Stromal cell of bone marrow (primary cell): ENCODE measurements at places on chromosomes 5 and 9.
A peak's percentile ranks its signal among the peaks of the same experiment; 100 is the strongest.

DNA sequence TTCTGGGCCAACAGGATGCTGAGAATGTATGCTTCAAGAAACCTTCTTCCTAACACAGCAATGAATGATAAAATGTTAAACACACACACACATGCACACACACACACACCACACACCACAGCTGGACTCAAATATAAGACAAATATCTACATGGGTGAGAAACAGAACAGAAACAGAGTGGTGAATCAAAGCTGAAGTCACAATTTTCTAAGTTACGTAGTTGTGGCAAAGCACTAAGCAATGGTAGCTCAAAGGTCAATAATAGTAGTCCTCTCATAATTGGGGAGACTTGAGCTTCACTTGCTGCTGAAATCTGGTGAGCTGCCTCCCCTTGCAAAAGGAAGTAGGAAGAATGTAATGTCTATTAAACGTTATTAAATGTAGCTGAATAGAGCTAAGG, 33.7 kb upstream of the ITGA1 start:
- DNase-seq = no peak

DNA sequence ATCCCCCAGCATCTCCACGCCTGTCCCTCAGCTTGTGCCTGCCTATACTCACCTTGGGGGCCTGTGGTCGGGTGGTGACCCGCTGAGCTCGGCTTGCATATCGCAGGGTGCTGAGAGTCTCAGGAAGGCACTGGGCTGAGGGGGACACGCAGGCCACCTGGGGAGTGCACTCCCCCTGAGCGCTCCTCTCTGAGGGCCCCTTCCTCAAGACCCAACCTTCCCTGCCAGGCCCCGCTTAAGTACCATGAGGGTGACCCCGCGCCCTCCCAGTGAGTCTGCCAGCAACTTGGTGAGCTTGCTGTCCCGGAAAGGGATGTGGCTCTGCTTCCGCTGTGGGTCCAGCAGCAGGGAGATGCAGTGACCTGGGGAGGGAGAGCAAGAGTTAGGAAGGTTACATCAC, 4.1 kb downstream of the KIF12 start:
- no peak for DNase-seq

DNA sequence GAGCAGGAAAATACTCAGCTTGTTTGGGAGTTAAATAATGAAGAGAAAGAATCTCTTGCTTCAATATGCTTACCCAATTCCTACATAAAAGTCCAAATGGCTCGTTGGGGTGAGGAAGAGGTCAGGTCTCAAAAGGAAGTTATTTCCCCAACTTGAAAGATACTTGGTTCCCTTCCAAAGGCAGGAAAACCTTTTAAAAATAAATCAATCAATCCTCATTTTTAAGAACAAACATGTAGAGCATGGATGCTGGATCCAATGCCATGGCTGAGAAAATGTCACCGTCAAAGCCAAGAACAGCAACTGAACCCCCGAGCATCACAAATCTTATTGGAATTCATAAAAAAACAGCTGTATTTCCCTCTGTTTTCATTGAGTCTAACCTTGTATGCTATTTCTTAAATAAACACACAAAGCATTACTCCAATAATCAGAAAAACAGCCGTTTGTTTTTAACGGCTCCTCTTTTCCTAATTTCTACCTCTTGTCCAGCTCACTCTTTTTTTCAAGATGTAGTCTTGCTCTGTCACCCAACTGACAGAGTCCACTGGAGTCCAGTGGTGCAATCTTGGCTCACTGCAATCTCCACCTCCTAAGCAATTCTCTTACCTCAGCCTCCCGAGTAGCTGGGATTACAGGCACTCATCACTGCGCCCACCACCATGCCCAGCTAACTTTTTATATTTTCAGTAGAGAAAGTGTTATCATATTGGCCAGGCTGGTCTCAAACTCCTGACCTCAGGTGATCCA, 140.7 kb downstream of the GNA14 start:
- DNase-seq = peak; percentile 27

GRCh38 chr5:136015003-136015375, 13.8 kb upstream of the TGFBI start:
- no peak for DNase-seq

GRCh38 chr5:87674235-87674634, 261.5 kb upstream of the CCNH start:
- no peak for DNase-seq

DNA sequence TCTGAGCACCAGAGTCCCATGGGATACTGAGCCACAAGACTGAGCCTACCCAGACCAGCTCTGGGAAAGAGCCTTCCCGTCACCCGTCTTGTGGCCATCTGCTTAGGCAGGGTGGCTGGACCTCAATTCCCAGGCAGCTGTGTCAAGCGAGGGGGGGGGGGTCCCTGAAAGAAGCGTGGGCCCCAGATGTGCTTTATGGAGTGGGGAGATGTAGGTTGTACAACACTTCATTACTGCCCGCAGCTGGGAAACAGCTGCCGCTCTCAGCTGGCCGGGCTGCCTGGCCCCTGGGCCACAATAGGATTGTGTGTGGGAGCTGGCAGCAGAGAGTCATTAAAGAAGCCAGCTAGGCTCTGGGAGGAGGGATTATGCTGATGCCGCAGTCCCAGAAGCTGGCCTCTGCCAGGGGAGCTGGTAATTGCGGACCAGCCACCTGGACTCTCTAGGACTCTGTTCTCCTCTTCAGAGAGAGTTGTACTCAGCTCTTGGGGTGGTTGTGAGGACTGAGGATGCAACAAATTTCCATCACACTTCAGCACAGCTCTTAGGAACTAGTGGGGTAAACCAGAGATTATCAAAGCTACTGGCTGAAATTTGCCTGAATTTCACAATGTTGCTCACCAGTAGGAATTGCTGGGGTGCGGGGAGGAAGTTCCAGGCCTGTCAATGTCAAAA, 145.4 kb downstream of the GADD45G start:
- DNase-seq = no peak

DNA sequence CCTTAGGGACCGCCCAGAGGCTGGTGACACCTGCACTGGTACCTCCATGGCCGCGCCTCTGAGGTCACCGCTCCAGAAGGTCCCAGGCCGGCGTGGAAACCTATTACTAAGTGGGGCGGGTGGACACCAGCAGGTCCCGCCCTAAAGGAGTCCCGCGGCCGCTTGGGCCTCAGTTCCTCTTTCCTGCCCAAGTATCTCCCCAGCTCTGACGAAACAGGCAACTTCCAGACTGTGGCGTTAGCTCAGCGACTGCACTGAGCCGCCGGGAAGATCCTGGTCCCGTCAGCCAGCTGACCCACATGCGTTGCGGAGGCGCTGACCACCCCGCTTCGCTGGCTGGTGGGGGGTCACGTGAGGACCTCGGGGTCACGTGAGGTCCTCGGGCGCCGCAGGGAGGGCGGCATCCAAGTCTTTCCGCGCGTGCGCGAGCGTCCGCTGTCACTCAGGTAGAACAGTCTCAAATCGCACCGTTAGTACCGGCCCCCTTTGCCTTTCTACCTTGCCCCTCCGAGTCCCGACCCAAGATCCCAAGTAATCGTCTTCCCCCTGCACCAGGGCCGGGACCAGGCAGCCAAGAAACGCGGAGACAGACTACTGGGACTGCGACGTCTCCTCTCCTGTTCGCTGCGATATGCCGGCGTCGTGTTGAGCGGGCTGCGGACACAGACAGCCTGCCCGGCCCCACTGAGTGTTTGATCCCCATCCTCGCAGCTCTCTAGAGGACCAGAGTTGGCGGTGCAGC, 53.7 kb upstream of the KDM4C start:
- DNase-seq = peak; percentile 51

- DNase-seq = no peak
These were observed 118.7 kb upstream of the TAF11L2 start for GRCh38 chr5:17379100-17379951.

DNA sequence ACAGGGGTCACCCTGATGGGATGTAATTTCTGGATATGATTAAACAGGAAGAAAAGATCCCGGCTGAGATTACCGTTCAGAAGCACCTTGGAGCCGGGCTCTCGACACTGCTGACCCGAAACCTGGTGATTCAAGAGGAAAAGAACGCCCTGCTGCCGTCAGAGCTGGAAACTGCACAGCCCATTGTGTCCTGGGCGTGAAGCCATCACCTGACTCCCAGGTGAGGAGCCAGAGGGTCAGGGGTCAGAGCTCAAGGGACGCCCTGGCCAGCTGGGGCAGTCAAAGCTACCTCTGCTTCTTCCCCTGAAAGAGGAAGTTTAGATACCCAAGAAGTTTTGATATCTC, 17.8 kb upstream of the SLC12A7 start:
- no peak for DNase-seq

- no peak for DNase-seq
These were observed at the start of gene FRMD3 for GRCh38 chr9:83538172-83538889. Gene FRMD3 (minus strand): TSS chr9:83538401. CDS start chr9:83538231, 170 bp downstream.

GRCh38 chr5:171499611-171500010, 80.2 kb downstream of the FGF18 start:
- DNase-seq = no peak

- no peak for DNase-seq
These were observed 158.0 kb upstream of the SEMA6A start for GRCh38 chr5:116732591-116732990.

DNA sequence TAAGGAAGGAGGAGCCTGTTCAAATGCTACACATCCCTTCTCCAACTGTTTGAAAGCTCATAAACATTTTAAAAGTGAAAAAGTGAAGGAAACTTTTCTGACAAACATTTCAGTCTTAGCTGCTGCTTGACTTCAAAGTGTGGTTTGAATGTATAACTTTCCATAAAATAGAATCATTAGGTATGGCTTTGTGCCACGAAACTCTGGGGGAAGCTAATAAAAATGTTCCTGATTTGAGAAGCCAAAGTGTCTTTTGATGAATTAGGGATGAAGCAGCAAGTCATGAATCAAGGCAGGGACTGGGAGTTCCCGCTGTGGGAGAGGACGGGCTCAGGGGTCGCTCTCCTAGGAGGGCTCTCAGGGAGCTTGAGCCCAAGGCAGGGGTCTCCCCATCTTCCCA, 15.3 kb downstream of the MVB12B start:
- no peak for DNase-seq

- peak; percentile 9 for DNase-seq
These were observed 542.3 kb downstream of the PDE4D start for GRCh38 chr5:59351076-59351794.

- DNase-seq = no peak
These were observed 69.2 kb downstream of the SPATA31D1 start for GRCh38 chr9:82057805-82058204.

DNA sequence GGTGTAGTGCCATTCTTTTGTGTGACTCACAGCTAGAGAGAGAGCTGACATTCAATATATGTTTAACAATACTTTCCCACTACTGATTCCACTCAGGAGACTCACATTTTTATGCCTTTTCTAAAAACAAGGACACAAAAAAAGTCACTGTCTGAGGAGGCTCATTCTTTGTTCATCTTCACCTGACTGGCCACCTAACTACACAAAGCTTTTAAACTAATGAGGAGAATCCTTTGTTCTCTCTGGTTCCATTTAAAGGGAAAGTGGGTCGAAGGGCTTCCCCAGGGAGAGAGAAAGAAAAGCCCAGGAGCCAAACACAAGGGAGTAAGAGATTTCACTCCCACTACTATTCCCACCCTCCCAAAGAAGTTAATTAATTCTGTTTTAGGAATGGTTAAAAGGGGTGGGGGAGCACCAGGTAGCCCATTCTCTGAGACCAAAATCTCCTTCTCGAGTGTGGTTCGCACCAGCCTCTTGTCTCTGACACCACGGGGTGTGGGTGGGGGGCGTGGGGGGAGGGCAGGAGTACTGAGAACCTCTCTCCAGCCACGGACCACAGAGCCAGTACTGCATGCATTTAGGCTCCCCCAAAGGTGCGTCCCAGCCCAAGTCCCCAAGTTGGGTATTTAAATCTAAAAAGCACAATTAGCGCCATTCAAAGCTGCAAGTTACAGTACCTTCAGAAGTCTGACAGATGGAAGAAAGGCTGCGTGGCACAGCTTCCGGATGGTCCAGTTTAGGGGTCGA, 747 bp downstream of the TRPM3 start:
- DNase-seq = no peak

DNA sequence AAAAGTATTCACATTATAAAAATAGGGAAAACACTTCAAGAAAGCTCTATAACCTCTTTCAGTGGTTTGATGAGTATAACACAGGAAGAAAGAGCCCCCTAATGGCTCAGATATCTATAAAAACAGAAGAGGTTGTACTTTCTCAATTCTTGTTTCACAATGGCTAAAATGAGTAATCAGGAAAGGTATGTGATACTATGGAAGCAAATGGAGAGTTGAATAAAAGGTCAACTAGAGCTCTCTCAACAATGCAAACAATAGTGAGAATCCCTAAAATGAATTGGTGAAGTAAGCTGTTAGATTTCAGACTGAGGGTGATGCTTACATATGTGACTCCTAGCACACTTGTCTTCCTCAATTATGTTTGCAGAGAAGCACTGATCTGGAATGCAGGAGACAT, 584.6 kb upstream of the CDH18 start:
- peak; percentile 20 for DNase-seq

DNA sequence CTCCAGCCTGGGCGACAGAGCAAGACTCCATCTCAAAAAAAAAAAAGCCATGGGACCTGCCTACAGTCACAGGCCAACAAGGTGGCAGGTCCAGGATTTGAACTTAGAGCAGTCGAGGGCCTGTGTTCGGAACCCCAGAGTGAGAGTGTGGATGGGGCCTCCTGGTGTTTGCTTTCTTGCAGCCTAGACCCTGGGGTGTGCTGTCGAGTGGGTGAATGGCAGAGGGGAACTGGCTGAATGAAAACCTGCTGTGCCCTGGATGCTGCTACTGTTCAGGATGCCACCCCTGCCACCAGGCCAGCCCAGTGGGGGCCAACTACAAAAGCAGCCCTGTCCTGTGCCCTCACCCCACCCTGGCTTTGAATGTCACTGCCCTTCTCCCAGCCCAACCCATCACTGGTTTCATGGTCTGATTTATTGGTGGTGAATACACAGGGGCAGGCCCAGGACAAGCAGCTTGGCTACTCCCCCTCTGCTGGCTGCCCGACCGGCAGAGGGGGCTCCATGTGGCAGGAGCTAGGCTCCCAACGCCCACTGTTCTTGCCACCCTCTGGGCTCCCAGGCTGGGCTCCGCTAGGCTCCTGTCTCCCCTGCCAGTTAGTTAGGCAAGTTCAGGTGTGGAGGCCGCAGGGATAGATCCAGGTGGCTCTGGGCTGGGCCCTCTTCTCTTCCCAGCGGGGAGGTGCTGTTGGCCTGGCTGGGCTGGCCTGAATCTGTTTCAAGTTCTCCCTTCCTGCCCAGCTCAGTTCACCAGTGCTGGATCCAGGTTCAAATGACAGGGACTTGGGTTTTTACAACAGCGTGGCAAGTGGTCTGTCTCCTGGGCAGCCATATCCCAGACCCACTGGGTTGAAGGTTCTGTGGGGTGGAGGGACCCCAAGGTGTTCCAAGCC, 12.2 kb downstream of the FPGS start:
- no peak for DNase-seq
